ENCODE measurements at places on chromosomes 3 and 15.

DNA sequence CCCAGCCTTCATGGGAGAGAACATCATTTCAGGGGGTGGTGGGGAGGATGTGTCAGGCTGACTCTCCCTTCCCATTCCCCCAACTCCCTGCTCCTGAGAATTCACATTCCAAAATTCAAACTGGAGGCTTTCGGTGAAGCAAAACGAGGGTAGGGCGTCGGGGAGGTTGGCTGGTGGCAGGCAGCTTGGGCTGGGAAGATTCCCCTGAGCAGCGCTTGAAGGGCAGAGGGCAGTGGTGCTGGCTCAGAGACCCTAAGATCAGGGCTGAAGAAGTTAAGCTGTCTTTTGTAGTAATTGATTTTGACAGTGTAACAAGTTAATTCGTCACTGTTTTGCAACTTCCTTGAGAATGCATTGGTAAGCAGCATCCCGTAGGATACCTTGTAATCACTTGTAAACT lies 187.8 kb downstream of the RAB11A start:
- no peak for DNase-seq

GRCh38 chr3:125271127-125271526 lies 58.6 kb upstream of the SLC12A8 start:
- no peak for DNase-seq

GRCh38 chr3:188578576-188579363 lies 424.8 kb downstream of the LPP start:
- no peak for DNase-seq

GRCh38 chr3:32436816-32437189 lies 45.1 kb downstream of the CMTM7 start:
- DNase-seq: no peak

GRCh38 chr15:64618138-64618537 lies 157.3 kb downstream of the RBPMS2 start:
- DNase-seq: no peak

DNA sequence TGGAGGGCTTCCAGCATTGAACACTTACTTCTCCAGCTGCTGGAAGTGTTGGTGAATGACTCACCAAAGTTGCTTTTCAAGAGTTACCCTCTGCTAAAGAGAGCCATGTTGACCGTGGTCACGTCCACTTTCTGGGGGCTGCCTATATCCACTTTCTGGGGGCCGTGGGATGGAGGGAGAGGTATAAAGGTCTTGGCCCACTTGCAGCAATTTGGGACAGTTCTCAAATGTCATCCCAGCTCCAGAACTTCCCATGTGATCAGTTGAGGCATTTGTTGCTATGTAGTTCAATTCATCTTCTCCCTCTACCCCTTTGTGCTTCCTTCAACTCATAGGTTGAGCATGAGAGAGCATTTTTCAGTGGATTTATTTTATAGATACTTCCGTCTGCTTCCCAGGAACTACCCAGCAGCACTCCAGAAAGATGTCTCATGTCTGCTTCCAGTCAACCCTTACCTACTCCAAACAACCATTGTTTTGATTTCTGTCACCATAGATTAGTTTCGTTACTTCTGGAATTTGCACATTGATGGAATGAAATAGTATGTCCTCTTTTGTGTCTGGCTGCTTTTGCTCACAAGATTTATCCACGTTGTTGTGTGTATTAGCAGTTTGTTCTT lies 130.6 kb downstream of the TCF12 start:
- no peak for DNase-seq

- no peak for DNase-seq
Measured at GRCh38 chr15:57398336-57398735, 22.0 kb downstream of the CGNL1 start.

GRCh38 chr3:123663977-123664376 lies 79.1 kb upstream of the HACD2 start:
- no peak for DNase-seq

- no peak for DNase-seq
Measured at GRCh38 chr3:160804762-160805161, 48.7 kb downstream of the PPM1L start.

- no peak for DNase-seq
Measured at GRCh38 chr3:150370122-150370602, 37.9 kb upstream of the TSC22D2 start.

DNA sequence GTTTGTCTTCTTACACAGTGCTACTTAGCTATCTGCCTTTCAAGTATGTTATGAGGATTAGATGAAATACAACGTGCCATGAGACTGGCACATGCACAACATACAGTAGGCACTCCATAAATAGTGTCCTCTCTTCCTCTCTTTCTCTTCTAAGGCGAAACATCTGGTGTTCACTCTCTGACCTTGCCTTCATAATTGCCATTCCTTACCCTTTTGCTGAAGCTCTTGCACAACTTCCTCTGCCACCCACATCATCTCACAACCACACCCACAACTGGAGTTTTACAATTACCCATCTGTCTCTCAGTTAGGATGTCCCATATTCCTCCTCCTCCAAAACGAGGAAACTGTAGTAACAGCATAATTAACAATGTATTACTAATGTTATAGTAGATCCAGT lies 26.4 kb upstream of the ACP3 start:
- no peak for DNase-seq

- no peak for DNase-seq
Measured at GRCh38 chr15:44698641-44699040, 12.5 kb downstream of the PATL2 start.
